ENCODE measurements at places on chromosomes 16 and 17.
A peak's percentile ranks its signal among the peaks of the same experiment; 100 is the strongest.

DNA sequence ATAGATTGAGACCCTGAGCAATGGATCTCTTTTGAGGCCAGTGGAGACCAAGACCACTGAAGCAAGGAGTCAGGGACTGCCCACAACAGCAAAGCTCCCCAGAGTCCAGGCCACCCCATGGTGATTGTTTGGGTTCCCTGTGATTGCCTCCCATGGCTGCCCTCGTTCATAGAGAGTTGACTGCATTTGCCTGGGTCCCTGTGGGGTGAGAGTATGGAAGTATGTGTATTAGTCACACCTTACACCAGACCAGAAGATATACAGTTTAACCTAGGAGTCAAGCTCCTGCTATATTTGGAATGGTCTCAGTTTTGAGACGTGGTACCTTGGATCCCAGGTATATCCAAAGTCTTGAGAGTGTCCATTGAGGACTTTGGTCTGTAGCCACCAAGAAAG, 20.2 kb downstream of the HLF start:
- no peak for DNase-seq

- DNase-seq: no peak
These were observed 59.2 kb downstream of the CACNG3 start for GRCh38 chr16:24315343-24315742.

GRCh38 chr16:29117631-29118030, 132.8 kb downstream of the LAT start:
- no peak for DNase-seq

DNA sequence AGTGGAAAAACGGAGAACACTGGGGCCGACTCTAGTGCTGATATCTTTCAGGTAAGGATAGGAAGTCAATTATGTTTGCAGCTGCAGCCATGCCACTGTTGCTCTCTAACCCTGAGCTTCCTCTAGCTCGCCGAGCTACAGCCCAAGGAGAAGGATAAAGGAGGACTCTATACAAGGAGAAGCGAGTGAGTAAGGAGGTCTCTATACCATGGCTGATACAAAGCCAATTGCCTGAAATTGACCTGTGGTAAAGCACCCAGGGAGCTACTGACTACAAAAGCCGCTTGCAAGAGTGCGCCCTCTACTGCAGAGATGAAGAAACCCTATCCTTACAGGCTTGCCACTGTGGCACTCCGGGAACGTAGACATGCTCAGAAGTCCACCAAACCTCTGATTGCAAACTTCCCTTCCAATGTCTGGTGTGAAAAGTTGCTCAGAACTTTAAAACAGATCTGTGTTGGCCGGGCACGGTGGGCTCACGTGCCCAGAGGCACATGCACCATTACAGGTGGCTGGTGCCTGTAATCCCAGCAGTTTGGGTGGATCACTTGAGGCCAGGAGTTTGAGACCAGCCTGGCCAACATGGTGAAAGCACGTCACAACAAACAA, 10.8 kb upstream of the SLC46A1 start:
- peak; percentile 29 for DNase-seq

DNA sequence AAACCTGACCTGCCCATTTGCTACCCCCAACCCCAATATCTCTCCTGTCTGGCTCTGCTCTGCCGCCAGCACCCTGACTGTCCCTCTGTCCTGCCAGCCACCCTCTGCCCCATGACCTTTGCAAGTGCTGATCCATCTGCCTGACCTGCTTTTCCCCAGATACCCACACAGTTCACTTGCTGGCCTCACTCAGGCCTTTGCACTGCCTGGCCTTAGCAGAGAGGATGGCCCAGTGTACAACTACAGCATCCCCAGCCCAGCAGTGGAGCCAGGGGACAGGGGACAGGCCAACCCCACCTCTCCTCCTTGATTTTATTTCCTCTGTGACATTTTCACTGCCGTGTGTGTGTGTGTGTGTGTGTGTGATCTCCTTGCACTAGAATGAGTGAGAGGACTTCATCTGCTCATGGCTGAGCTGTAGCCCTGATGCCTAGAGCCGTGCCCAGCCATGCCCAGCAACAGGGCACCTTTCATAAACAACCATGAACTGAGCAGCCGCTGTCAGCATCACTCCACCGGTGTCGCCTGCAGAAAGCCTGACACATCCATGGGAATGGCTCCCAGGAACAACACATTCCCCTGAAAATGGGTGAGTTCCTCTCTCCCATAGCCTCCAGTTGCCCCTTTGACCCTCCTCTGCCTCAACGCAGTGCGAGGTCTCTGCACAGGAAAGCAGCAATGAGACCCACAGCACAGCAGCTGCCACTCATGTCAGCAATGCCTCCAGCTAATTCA, 36.0 kb upstream of the RBFOX3 start:
- no peak for DNase-seq

- no peak for DNase-seq
These were observed 334.1 kb downstream of the CDH13 start for GRCh38 chr16:82960918-82961317.

- peak; percentile 85 for DNase-seq
These were observed 768 bp upstream of the TBX6 start for GRCh38 chr16:30092373-30093010.

GRCh38 chr17:36055921-36056520, 8.1 kb upstream of the CCL18 start:
- DNase-seq: no peak

- DNase-seq: no peak
These were observed 1.0 kb downstream of the MYOCD start for GRCh38 chr17:12666718-12667117.

GRCh38 chr17:57121308-57122042, 36.4 kb downstream of the AKAP1 start:
- DNase-seq: no peak

- DNase-seq: no peak
These were observed 1.3 kb downstream of the RAD51C start for GRCh38 chr17:58693751-58694150.

- peak; percentile 2 for DNase-seq
These were observed 467.3 kb downstream of the KCNJ2 start for GRCh38 chr17:70636517-70637133.

GRCh38 chr17:47172696-47173565, 16.2 kb downstream of the CDC27 start:
- DNase-seq: no peak

DNA sequence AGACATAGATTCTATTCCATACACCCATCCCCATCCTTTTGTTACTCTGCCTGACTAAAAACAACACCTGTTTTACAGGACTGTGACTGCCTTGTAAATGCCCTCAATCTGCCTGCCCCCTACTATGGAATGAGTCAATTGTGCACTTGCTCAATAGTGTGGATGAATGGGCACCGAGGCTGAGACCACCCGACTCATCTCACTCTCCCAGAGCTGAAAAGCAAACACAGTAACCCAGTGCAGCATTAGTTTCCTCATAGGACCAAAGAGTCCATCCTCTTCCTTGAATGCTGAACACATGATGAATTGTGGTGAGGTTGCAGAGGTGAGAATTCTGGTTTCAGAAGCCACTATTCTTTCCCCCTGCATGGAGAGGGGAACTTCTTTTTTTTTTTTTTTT, 233.7 kb downstream of the ZFHX3 start:
- DNase-seq: no peak

GRCh38 chr16:83552228-83552627, 255.6 kb upstream of the HSBP1 start:
- no peak for DNase-seq

DNA sequence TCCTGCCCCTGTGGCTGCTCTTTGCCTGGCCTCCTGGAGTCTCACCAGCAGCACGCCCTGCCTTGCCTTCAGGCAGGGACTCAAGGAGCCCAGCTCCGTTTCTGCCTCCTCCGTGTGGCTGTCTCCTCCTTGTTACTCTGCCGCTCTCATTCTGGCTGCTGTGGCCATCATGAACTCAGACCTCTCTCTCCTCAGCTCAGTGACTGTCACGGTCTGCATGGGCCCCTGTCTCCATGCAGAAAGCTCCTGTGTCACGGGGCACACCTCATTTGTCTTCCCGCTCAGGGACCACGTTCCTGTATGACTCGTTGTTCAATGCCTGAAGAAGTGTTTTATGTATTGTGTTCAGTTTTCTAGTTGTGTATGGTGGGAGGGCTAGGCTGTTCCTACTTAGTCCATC, 25.3 kb downstream of the RPTOR start:
- DNase-seq: no peak

- no peak for DNase-seq
These were observed 36.2 kb downstream of the ZFPM1 start for GRCh38 chr16:88489163-88489741.

GRCh38 chr17:13544292-13544691, 57.4 kb downstream of the HS3ST3A1 start:
- DNase-seq: no peak

DNA sequence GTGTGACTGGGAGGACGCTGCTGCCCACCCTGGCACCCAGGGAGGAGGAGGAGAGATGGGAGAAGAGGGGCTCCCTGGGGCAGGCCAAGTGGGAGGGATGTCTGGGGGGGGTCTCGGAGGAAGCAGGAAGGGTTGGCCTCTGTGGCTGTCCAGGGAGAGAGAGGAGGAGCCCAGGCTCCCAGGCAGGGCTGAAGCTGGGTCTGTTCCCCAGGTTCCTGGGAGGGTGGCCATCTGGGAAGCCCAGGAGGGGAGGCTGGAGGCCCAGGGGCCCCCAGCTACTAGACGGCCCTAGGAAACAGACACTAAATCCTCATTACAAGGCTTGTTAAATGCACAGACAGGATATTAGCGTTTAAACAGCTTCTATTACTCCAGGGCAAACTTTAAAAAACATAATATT, 139.8 kb downstream of the ENGASE start:
- DNase-seq: no peak

GRCh38 chr17:81664051-81664470, 2.3 kb downstream of the OXLD1 start:
- no peak for DNase-seq

GRCh38 chr16:83266848-83267553, 540.8 kb upstream of the HSBP1 start:
- DNase-seq: no peak

DNA sequence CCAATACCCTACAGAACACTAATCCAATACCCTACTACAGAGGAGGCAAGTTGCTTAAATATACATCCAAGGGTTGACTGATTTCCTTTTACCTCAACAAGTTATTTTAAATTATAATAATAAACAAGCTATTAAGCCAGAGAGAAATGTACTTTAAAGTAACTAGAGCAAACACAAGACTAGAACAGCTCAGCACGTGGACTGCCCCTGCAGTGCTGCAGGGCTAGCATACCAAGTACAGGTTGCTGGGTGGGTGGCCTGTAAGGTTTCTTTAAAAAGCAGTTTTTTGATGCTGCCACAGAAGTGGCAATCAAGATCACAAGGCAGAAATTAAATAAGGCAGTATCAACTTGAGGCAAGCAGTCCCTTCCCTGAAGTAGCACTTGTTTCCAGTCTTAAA, 63.5 kb downstream of the PARN start:
- no peak for DNase-seq

GRCh38 chr17:39186481-39187002, 10.9 kb downstream of the CACNB1 start:
- DNase-seq: no peak

GRCh38 chr17:61335845-61336655, 63.6 kb upstream of the TBX2 start:
- DNase-seq: no peak

GRCh38 chr17:1713878-1714426, 3.8 kb upstream of the TLCD2 start:
- DNase-seq: no peak

GRCh38 chr17:7192271-7192937, 13.2 kb upstream of the ASGR1 start:
- DNase-seq: no peak

DNA sequence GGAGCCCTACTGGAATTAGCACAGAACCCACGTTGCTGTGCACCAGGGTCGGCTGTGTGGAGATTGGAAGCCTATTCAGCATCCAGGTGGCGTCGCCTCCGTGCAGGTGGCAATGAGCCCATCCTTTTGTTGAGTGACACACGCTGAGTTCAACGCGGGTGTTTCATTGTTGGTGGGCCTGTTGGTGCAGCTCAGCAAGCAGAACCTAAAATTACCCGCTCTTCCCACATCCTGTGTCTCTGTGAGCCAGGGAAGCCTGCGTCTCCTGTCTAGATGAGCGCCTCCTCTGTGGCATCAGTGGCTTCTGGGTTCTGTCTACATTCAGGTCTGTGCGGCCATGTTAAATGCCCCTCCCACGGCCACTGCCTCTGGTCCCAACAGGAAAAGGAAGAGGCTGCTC, 14.5 kb downstream of the CD2BP2 start:
- no peak for DNase-seq

DNA sequence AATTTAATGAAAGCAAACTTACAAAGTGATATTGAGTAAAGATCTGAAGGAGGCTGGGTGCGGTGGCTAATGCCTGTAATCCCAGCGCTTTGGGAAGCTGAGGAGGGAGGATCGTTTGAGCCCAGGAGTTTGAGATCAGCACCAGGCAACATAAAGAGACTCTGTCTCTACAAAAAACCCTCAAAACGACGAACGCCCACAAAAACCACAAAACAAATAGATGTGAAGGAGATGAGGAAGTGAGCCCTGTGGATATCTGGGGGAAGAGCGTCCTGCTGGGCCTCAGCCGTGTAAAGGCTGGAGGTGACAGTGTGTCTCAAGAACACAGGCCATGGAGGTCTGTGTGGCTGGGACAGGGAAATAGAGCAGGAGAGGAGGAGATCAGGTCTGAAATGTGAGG, 68.8 kb downstream of the ITFG1 start:
- DNase-seq: peak; percentile 7

GRCh38 chr16:73092236-73092781, 44.4 kb upstream of the ZFHX3 start:
- no peak for DNase-seq

DNA sequence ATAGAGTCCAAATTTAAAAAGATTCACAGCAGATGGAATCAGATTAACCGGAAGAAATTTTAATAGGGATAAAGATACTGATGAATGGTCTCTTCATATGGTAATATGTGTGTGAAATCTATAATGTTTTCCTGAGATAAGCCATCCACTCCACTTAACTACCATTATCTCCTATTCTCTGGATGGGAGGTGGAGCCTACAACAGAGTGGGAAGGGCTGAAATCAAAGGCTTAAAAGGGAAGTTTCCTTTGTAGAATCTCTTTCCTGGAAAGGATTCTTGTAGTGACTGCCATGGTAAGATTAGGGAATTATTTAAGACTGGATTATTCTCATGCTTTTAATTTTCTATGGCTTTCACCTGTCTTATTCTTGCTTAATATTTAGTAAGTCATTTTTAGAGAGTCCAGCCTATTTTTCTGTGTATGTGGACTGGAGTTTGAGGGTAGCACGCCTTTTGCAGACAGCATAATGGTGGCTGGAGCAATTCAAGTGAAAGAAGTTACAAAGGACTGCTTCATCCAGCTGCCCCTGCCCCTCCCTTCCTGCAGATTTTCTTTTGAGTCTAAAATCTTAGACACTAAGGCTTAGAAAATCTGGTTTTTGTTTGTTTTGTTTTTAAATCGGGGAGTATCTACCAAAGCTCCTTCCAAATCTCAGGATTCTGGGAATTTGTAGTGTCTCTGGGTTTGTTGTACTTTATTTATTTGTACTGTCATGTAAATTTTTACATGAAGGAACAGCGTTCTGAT, 26.5 kb downstream of the KAT7 start:
- no peak for DNase-seq

GRCh38 chr17:29744121-29744520, 121.4 kb upstream of the CORO6 start:
- no peak for DNase-seq

DNA sequence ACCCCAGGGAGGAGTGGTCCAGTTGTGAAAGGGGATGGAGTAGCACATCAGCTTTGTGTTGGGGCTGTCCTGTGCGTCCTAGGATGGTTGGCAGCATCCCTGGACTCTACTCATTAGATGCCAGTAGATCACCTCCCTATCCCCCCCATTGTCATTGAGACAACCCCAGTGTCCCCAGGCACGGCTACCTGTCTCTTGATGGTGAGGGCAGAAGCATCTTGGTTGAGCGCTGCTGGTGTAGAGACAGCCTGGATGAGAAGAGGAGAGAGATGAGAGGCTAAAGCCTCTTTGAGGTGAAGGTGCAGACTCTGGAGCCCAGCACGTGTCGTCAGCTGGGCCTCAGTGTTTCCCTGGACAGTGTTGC, 55.4 kb downstream of the TNFRSF13B start:
- no peak for DNase-seq

Data from GM18507 (cell line).